NCI-H69 (cell line): ENCODE measurements at places on chromosomes 5 and 9.

DNA sequence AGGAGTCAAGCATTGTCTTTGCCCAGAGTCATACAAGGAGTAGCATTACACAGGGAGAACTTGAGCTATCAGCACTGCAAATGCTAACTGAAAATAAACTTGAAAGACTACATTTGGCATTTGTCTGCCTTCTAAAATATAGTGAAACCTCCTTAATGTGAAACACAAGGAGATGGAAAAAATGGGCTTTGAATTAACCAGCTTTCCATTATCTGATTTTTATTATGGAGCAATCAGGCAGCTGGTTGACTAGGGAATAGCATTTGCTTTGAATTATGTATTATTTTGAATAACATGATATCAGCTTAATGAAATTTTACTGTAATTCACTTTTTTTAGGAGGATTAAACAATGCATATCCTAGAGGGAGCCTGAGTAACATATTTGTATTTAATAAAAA lies 130.8 kb downstream of the GDNF start:
- no peak for DNase-seq

- no peak for DNase-seq
Measured at GRCh38 chr9:120603010-120603409, 23.0 kb upstream of the CDK5RAP2 start.

DNA sequence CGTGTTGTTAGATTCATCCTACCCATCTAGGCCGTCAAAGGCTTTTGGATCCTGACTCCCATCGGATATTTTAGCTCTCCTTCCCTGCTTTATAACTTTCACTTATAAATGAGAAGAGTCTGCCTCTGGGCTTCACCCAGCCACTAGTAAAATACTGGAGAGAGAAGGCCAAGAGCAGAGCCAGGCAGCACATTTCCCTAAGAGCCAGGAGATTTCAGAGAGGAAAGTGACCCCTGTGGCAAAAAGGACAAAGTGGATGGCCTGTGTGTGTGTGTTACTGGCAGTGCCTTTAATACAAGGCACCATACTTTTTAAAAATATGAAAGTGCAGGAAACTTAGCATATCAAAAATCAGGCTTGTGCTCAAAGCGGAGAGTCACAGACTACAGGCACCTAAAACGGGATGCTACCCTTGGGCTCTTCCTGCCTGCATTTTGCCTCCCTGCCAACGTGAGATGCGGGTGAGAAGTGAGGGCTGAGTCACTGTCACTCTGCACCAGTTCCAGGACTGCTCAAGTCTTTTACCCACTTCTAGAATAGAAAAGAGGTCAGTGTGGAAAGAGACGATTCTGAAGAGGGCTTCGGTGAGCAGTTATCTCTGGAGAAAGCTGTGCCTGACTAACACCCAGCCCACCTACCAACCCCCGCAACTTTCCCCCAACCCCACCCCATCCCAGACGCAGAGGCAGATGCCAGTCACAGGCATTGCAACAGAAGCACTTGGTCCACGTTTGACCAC lies 15.9 kb downstream of the NFIL3 start:
- no peak for DNase-seq

GRCh38 chr5:16549491-16550206 lies 67.1 kb downstream of the RETREG1 start:
- no peak for DNase-seq

GRCh38 chr9:90568667-90569066 lies 74.0 kb downstream of the DIRAS2 start:
- DNase-seq: peak; percentile 19

GRCh38 chr5:139263536-139263935 lies 30.0 kb upstream of the MATR3 start:
- DNase-seq: no peak
